ENCODE measurements at places on chromosomes 5 and 9. TPM values are rescaled to one million over a fixed set of nuclear protein-coding genes. Genes with fewer than 3 reads are reported as not detected.

ADGRD2 gene
- total RNA-seq, result not detected

PLEKHG4B gene
- total RNA-seq, result 0.17 TPM

CCDC112 gene
- total RNA-seq, result 10.5 TPM

KIAA1958 gene
- 9.0 TPM for total RNA-seq

GMCL2 gene
- not detected for total RNA-seq

OBP2B gene
- not detected for total RNA-seq

DMGDH gene
- total RNA-seq, result 0.30 TPM

DNA sequence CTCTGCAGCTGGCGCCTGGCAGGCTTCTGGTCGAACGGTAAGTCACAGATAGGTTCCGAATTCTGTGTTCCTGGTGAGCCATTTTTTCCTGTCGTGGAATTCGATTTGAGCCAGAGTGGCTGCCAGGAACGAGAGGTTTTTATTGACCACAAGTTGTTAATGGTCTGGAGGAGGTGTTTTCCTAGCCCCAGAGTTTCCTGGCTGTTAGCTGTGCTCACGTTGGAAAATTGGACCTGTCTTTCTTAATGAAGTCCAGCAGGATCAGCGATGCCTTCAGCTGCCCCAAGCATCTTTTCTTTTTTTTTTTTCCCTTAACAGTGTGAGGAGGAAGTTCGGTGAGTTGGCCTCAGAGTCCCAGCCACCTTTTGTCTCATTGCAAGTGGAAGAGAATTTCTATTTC lies 62.9 kb downstream of the COL5A1 start:
- DNase-seq, result no peak

- no peak for DNase-seq
Measured at GRCh38 chr9:90325913-90326653, 316.5 kb downstream of the DIRAS2 start.

DNA sequence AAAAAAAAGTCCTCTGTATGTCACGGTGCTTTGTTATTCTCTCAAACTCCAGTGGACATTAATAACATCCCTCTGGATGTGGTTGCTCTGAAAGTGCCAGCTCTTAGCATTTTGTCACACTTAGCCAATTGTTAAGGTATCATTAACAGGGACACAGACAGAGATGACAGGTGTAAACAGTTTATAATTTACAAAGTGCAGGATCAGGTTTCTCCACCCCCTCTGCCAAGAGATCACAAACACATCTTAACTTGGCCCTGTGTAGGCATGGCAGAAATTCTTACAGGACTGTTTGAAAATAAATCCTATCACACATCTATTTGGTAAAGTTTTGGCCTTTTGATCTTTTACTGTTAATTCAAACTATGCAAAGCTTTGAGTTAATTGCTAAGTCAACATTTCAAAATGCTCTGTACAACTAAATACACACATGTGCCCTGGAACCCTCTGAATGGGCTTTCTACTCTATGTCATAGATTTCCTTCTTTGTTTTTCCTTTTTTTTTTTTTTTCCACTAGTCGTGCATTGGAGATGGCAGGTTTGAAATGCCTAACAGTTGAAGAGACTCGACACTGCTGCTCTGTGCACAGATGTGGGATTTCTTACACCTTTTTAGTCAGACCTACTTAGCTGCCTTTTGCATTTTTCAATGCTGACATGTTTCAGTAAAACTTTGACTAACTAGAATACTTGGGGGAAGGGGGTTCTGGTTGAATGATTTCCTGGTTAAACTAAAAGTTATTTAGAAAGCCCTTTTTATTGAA lies 41.7 kb downstream of the SEMA6A start:
- no peak for DNase-seq

DNA sequence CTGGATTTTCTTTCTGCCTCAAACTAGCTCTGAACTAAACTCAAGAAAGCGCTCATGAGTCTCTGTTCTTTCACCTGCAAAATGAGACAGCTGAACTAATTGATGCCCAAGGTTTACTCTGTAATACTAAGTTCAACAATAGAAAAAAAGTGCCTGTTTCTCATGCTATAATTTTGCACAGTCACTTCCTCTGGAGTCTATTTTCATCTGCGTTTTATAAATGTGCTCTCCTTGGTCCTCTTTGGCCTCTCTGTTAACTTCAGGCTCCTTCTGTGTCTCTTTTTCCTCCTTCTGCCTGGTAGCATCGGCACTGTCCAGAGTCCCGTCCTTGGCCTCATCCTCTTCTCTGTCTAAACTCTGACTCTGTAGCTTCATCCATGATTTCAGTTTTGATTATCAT lies 311.9 kb upstream of the TLE4 start:
- DNase-seq, result no peak

GRCh38 chr5:84287951-84288350 lies 96.7 kb downstream of the EDIL3 start:
- no peak for DNase-seq

GRCh38 chr5:109695005-109695926 lies 5.5 kb downstream of the MAN2A1 start:
- DNase-seq, result no peak

DNA sequence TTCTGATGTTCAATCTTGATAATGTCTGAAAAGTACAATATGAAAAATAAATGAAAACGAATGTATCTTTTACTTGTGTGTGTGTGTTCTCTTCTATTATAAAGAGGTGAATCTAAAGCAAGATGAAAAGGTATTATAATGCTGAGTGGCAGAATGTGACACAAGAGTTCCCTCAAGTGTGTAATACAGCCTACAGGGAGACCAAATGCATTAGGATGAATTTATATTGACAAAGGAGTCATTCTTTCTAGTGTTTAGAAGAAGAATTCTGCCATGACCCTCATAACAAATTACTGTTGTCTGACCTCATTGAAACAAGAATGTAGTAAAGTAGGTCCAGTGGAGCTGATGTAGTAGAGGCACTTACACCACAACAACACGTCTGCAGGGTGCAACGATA lies 1119.0 kb upstream of the CDH10 start:
- no peak for DNase-seq

DNA sequence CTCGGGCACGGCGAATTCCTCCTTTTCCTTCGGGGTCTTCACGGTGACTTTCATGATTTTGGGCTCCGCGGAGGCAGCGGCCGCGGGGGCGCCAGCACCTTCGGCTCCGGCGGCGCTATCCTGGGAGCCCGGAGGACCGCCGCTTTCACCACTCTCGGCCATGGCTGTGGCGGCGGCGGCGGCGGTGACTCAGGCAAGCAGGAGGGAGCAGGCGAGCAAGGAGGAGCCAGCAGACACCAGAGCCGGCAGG lies 315 bp downstream of the UBQLN1 start:
- no peak for DNase-seq
